ENCODE measurements at places on chromosomes 1 and 21.

DNA sequence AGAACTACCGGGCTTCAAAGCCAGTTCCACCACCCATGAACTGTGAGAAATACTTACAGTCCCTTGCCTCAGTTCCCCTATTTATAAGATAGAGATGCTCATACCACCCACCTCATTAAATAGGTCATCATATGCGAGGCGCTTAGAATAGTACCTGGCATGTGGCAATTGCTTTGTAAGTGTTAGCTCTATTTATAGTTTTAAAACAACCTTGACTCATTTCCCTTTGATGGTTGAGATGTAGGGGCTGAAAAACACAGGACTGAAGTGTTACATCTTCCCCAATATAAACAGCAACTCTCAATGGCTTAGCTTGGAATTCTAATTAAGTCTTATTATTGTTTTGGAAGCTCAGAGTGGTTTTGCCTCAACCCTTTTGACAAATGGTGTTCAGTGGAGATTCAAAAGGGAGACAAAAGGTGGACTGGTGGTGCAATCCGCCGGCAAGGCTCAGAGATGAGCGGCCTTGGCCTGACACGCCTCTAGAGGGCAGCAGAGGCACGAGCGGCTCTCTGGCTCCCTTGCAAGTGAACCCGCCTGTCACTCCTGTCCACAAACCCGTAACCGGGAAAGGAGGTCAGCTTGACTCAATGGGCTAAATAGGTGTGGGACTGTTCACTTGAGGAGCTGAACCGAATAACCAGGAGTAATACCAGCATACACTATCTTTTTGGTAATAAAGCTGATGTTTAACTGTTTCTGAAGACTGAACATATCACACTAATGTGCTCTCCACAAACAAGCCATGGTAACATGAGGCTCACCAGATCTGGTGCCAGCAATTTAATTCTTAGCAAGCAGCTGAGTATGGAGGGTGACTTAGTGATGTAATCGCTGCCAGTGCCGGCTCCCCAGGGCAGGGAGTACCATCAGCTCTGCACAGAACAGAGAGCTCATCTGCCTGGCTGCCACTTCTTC is 19.5 kb upstream of the SMYD2 start:
- peak; percentile 96 for DNase-seq

- DNase-seq = peak; percentile 93
Observed at GRCh38 chr1:103108376-103109150, at the start of gene COL11A1. Gene COL11A1, minus strand, starts transcription at chr1:103108522. Its CDS starts 344 bp downstream, at chr1:103108178.

- no peak for DNase-seq
Observed at GRCh38 chr21:17610911-17611310, 1.8 kb downstream of the BTG3 start.

GRCh38 chr1:40044110-40044509 is 3.6 kb downstream of the CAP1 start:
- no peak for DNase-seq

DNA sequence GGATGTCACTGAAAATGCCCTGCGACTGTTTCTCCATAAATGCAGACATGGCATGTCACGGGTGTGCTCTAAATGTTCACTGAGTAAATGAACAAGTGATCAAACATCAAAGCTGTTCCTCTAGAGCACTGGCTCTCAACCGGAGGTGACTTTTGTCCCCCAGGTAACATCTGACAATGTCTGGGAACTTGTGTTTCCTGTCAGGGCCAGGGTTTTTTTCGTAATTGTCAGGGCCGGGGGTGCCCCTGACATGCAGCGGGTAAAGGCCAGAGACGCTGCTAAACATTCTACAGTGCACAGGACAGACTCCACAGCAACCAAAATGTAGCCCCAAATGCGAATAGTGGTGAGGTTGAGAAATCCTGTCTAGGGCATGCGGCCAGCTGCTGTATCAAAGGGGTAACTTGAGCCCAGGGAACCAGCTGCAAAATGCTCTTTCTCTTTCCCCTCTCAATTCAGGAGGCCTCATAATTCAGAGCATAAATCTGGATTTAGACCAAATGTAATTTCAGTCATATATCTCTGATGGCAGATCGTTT is 2.0 kb downstream of the ALDH4A1 start:
- DNase-seq = no peak
